MCF 10A (cell line): ENCODE measurements at places on chromosomes 3 and 15. TPM values are rescaled to one million over a fixed set of nuclear protein-coding genes. Genes with fewer than 3 reads are reported as not detected.

GRCh38 chr3:185767002-185767688, 57.7 kb downstream of the IGF2BP2 start:
- DNase-seq: no peak

DNA sequence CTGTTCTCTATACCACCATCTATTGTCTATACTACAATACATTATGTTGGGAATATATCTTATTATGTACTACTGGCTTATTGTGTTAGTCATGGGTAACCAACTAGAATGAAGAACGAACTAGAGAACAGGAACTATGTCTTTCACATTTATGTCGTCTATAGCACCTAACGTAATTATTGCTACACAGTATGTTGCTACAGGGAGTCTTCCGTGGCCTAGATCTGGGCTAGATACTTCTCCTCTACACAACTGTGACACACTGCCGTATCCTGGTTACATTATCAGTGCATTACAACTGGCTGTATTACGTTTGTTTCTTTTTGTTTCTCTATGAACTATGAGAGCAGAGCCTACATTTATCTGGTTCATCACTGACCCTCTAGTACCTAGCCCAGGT, 34.0 kb downstream of the SCG5 start:
- no peak for DNase-seq

GRCh38 chr15:100061944-100062343, 279.8 kb downstream of the ADAMTS17 start:
- DNase-seq: no peak

- peak; percentile 48 for DNase-seq
These were observed 75.7 kb upstream of the PRR23C start for GRCh38 chr3:139120086-139121056.

GRCh38 chr3:14246414-14246813, 67.8 kb downstream of the LSM3 start:
- DNase-seq: no peak

DNA sequence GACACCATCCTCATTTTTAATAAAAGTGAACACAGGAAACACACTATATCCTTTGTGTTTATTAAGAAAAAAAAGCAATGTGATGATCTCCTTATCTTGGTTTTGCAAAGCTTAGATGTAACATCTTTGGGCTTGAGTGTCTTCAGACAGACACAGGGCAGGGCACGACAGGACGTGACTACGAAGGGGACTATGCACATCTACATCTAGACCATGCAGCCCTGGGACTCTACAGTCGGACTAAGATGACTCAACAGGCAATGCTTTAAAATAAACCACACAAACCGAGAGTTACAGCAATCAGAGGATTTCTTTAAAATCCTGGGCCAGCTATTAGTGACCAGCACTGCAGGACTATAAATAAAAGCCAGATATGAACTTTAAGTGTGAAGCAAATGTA, 22.8 kb upstream of the TM2D3 start:
- peak; percentile 39 for DNase-seq

DNA sequence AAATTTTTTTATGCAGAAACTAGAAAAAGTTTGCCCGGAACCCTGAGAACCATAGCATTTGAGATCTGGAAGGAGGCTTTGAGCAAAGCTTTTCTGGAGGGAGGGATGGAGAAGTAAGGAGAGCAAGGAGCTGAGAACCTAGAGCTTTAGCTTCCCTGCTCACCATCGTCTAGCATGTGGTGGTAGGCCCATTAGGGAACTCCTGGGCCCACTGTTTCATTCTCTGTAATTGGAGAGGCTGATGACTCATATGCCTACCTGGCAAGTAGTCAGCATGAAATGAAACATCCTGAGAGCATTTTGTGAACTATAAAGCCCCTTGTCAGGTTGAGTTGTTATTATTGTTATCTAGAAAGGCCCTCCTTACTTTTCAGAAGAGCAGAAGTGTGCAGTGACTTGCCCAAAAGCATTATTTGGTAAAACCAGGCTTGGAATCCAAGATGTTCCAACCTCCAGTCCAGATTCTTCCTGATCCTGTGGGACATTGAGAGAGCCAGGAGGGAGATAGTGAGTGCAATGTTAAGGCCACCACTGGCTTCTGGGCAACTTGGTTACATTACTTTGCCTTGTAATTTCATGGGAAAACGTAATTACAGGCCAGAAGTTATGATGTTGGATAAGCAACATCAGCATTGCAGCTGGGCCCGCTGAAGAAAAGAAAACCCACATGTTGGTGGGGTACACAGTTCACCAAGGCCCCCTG, 104.5 kb upstream of the BFSP2 start:
- peak; percentile 79 for DNase-seq

- no peak for DNase-seq
These were observed 360.5 kb downstream of the RSL24D1 start for GRCh38 chr15:54836052-54836795.

DNA sequence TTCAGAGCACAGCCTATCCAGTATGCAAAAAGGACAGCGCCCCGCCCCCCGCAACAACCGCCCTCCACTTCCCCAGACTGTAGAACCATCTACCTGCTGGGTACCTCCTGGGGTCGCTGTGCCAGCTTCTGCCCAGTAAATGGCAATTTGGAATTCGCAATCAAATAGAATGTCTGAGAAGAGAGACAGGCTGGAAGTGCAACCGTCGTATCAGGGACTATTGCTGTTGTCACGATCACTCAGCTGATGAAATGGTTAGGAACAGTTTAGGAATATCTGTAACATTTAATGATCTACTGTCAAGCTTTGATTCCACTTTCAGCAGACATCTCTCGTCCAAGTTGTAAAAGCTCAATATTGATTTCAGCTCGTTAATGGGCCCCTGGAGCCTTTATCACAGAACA, 13.3 kb upstream of the PARL start:
- DNase-seq: no peak

- DNase-seq: no peak
These were observed 63.6 kb downstream of the OSBPL10 start for GRCh38 chr3:31917303-31918005.

- peak; percentile 22 for DNase-seq
These were observed 223.6 kb upstream of the PDZRN3 start for GRCh38 chr3:73848173-73848906.

DNA sequence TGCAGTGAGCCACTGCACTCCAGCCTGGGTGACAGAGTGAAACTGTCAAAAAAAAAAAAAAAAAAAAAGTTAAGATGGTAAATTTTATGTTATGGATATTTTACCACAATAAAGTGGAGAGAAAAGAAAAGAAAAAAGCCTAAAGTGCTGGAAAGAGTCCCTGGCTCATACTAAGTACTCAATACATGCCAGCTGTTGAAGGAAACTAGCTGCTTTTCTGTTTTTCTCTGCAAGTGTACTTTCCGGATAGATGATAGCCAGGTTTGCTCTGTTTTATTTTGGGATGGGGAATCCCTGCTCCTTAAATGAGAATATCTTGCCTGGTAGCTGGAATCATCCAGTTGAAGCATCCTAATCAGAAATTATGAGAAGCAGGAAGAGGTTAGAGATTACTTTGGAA, 10.9 kb downstream of the EID1 start:
- DNase-seq: no peak

DNA sequence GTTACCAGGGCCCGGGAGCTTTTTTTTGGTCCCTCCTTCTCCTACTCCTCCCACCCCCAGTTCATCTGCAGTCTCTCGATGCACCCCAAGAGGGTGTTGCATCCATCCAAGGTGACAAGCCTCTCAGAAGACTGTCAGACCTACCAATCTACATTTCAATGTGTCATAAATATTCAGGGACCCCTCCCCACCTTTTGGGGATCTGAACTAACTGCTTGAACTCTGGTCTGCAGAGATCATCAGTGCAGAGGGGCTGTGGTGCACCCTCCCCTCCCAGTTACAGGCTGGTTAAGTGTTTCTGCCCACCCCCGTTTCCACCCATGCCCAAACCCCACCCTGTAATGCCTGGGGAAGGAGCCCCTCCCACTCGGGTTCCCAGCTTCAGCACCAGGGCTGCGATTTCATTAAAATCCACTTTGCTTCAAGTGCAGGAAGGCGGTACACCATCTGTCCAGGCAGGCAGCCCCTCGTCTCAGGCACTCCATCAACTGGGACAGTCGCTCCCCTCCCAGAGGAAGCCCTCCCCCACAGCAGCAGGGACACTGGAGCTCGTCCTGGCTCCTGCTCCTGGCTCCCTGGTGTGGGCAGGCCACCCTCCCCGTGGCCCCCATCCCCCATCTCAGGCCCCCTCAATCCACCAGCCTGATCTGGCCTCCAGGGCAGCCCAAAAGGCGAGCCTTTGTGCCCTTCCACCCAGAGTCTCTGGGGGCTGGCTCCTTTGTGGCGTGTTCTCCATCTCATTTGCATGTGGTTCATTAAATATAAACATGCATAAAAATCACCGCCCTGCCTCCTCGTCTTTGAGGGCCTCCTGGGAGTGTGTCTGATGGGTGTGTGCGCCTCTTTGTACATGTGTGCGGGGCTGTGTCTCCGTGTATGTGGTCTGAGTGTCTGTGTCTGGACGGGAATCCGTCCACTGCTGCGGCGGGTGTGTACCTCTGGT, 32.3 kb downstream of the RNU5B-1 start:
- no peak for DNase-seq

DNA sequence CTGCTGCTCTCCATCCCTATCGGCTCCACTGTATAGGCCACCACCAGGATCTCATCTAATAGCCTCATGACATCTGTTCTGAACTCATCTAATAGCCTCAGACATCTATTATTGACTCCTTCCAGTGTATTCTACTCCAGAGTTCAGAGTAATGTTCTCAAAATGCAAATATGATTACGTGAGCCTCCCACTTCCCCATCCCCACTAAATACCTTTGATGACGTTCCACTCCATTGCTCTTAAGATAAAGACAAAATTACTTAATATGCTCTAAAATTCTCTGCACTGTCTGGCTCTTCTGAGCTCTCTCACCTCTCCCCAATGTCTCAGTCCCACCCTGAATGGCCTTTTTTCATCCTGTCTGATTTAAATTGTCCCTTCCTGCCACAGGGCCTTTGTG, 94.7 kb downstream of the SAMMSON start:
- no peak for DNase-seq

- peak; percentile 91 for DNase-seq
These were observed at the start of the genes NOP10 and NUTM1 for GRCh38 chr15:34342737-34343575. Gene NOP10 (minus strand): TSS chr15:34343136. CDS start chr15:34343073, 63 bp downstream. Gene NUTM1 (plus strand): TSS chr15:34343315. CDS start chr15:34343697, 382 bp downstream.

The UBA7 gene
- total RNA-seq: 3.8 and 6.6 TPM in 2 replicates

The FSD2 gene
- total RNA-seq: not detected in 2 replicates

The VWA5B2 gene
- not detected in 2 replicates for total RNA-seq

The NR1I2 gene
- total RNA-seq: not detected in 2 replicates
